ENCODE measurements at places on chromosomes 5 and 9.

DNA sequence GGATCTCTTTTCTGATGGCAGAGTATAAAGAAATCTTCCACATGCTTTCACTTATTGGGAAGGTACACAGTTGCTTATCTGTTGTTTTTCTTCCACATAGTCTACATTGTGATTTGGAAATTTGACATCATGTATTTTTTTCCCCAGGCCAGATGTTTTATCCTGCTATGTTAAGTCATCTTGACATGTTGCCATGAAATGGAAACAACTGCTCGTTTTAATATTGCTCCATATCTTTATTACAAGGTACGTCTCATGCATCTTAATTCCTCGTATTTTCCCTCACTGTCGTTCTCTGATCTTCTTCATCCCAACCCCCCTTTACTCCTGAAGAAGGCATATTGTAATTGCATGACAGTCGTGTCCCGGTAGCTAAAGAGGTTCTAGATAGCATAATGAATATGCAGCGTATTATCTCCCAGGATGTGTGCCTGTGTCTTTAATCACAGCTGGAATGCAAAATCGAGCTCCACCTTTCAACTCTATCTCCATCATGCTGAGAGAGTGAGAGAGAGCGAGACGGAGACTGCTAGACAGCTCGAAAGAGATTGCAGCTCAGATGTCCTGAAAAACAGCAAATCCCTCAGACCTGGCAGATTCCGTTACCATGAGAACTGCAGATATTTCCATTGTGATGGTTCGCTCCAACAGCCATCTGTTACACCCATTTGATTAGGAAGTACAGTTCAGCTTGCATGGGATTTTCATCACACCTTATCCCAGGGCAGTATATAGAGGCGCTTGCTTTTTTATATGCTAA is 281.7 kb downstream of the TMEM38B start:
- no peak for DNase-seq

- no peak for DNase-seq
These were observed 201.2 kb upstream of the CDKN2B start for GRCh38 chr9:22210262-22210661.

DNA sequence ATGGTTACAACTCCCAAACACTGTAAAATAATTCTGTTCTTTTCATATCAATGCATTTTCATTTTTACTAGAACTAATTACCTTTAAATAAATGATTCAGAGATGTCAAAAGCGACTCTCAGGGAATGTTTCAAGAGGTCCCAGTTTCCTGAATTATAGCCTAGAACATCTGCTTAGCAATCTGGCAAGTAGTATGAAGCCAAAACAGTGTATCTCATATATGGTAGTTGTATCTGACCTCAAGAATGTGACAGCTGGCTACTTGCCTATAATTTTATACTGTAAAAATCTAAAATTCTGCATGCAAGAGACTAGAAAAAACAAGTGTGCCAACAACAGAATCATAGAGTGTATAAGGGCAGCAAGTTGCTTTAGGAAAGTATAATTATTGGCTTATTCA is 187.7 kb upstream of the POU5F2 start:
- DNase-seq: no peak

- no peak for DNase-seq
These were observed 65.4 kb downstream of the FRMD3 start for GRCh38 chr9:83472764-83473163.

DNA sequence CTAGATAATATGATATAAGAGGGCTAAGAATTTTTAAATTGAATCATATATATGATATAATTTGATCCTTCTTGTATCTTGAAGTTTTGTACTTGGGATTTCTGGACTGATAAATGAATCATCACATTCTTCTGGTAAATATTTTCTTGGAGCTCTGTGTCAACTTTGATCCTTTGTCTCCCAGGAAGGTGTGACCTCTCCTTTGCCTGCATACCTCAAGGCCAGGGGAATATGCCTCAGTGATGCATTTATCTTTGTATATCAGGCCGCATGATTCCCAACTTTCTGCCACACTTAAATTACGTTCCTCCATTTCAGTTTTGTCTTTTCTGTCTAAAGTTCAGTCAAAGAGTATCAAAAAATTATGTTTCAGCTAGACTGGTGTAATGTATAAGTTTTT is 101.2 kb downstream of the NLN start:
- DNase-seq: no peak

- DNase-seq: no peak
These were observed 51.4 kb upstream of the TJP2 start for GRCh38 chr9:69122549-69123141.

DNA sequence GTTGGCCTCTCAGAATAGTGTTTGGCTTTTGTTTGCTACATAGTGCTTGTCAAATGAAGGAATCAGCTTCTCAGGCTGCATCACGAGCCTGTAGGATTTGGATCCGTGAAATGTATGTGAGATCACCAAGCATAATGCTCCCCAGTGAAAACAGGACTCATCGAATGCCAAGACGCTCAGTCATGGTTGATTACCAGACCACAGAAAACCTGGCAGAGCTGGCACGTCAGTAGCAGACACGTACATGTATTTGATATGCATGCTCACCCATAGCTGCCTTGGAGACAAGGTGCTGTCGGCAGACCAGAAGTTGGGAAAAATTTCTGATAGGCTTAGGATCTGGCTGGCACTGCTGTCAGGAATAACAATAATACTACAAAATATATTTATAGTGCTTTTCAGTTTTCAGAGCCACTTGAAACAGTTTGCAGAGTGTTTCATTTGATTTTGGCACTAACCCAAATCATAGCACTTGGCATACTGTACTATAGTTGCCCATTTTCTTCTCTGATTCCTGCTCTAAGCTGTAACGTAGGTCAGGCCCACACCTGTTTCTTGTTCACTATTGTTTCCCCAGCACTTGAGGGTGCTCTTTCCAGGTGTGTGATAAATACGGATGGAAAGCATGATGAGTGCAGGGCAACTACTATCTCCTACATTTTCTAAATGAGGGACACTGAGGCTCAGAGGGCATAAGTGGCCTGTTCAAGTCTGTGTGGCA is 226.1 kb downstream of the NR3C1 start:
- DNase-seq: no peak

DNA sequence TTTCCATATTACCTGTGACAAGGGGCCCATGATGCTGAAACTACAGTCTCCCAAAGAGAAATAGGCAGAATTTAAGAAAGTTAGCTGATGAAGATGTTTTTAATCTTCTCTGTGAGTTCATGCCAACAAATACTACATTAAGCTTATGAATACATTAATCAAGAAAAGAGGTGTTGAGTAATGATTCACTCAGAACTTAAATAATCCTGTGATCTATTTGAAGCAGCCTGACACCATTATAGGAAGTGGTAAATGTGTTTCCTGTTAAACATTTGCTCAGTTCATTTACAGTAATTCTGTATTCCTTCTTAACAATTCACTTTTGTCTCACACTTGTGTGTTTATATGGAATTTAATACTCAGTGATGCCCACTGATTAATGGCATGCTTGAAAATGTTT is 75.0 kb upstream of the IZUMO3 start:
- DNase-seq: no peak

DNA sequence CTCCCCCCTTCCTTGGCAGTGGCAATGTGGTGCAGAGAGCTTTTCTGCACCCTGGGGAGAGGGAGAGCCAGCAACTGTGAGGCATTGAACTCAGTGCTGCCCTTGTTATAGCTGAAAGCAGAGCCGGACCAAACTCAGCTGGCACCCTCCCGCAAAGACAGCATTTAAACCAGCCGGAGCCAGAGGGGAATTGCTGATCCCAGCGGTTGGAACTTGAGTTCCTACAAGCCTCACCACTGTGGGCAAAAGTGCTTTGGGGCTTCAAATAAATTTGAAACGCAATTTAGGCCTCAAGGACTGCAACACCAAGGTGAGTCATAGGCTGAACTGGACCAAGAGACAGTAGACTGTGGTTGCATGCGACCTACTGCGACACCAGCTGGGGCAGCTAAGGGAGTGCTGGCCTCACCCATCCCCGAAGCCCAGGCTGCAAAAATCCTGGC is 207.6 kb upstream of the CDKN2B start:
- DNase-seq: no peak

DNA sequence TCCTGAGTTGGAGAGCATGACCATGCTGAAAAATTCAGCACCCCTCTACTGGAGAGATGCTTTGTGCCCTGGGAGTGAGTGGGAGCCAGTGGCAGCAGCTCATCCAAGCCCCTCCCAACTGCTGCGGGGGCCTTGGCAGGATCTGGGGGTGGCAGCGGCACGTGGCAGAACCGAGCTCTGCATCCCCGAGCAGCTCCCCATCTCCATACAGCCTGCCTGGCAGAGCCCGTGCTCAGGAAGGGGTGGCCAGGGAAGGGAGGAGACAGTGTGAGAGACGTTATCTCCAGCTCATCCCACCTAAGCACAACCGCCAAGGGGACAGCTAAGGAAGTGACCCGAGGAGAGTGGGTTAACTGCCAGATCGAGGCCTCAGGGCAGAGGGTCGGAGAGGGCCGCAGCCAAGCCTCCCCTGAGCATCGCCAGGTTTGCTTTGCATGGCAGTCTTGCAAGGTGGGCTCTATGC is 17.2 kb upstream of the DPM2 start:
- DNase-seq: peak; percentile 69

DNA sequence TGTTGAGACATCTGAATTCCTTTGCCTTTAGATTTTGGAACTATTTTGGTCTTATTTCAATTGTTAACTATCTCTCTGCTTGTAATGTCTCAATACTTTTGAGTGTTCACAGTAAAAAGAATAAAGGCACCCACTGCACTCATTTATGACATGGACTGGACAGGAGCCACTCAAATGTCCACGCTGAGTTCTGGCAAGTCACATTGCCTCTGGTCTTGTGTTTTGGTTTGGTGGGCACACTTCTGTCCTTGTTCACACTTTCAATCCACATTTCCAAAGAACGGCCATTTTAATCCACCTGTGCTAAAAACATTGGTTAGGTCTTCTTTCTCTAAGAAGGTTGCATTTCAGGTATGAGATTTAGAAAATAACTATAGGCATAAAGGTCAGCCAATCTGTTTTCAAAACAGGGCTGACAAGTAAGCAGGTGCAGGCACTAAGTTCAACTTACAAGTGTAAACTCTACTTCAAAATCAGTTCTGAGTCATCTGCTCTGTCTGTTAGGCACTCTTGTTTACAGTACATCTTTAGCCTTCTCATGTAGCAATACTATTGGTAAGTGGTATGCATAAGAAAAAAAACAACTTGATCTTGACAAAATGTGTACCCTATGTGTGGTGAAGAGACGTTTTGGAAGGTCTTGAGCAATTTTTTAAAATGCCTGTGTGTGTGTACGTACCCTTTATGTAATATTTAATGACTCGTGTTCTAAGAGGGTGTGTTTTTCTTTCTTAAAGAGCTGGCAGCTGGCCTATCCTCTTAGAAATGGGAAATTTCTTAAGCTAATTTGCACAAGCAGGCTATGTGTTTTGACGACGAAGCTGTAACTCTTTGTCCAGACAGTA is 31.5 kb upstream of the ZFAND5 start:
- no peak for DNase-seq

GRCh38 chr5:44626846-44627245 is 181.9 kb upstream of the MRPS30 start:
- DNase-seq: no peak

DNA sequence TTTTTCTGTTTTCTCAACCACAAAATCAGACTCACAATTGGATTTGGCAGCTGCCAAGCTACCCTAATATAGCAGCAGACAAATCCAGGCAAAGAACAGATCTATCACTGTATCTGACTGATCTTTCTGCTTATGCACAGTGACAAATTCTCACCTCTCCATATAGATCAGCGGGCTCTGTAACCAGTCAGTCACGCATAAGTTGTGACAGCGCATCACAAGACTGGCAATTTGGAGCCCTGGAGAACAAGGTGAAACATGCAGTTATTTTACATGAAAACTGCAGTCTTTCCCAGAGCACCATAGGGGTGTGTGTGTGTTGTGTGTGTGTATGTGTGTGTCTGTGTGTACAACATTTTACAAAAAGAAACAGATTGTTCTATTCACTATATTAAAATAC is 37.7 kb downstream of the RORB start:
- no peak for DNase-seq

All from nucleus accumbens (tissue), 56 donors.